ENCODE measurements at places on chromosomes 16 and 17.

DNA sequence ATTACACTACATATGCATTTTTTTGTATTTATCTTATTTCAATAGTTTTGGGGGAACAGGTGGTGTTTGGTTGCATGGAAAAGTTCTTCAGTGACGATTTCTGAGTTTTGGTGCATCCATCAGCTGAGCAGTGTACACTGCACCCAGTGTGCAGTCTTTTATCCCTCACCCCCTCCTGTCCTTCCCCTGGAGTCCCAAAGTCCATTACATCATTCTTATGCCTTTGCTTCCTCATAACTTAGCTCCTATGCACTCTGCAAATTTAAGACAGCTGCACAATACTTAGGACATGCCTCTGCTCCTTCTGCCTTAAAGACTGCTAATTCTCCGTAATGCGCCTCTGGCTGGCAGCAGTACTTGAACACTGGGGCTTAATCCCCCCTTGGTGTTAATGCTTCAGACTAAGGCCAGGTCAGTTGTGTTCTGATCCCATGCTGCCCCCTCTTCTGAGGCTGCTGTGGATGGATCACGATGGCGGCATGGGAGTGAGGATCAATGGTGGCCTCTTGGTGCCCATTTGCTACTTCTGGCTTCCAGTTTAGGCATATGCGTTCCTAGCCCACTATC, 146.2 kb downstream of the PARN start:
- DNase-seq, result no peak

GRCh38 chr17:14158707-14159106, 78.0 kb downstream of the CDRT15 start:
- no peak for DNase-seq

DNA sequence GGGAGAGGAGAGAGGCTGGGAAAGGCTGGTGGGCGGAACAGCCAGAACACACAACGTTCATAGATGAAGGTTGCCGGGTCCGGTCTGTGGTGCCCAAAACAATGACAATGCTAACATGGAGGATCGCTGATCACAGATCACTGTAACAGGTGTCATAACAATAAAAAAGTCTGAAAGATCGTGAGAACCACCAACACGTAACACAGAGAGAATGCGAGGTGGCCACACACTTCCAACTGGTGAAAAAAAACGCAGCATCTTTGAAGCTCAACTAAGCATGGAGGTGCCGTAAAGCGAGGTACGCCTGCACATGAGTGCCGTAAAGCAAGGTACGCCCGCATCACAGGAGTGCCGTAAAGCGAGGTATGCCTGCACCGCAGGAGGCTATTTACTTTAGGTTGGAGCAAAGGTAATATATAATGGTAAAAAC, 42.3 kb downstream of the ABR start:
- DNase-seq, result no peak

DNA sequence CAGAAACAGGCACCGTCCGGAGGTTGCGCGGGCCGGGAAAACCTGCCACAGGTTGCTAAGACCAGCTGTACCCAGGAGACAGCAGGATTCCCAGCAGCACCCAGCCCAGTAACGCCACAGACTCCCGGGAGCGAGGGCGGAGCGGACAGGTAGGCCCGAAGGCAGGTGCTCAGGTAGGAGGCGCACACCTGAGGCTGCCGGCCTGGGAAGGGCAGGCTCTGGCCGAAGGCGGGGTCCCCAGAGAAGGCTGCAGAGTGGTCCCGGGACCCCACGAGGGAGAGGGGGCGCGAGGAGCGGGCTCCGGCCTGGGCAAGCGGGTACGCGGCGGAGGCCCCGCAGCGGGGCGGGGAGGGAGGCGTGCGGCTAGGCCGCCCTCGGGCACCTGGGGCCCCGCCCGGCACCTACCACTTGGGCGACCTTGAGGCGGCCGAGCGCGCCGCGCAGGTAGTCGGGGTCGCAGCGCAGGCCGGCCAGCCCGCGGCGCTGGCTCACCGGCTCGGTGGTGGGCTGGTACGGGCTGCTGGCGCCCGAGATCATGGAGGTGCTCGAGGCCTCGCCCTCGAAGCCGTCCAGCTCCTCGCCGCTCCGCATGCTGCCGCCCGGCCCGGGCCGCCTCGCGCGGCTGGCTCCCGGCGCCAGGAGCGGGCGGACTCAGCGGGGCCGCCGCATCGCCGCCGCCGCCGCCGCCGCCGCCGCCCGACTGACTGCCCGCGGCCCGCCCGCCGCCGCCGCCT, 441 bp downstream of the CMTM4 start:
- no peak for DNase-seq

DNA sequence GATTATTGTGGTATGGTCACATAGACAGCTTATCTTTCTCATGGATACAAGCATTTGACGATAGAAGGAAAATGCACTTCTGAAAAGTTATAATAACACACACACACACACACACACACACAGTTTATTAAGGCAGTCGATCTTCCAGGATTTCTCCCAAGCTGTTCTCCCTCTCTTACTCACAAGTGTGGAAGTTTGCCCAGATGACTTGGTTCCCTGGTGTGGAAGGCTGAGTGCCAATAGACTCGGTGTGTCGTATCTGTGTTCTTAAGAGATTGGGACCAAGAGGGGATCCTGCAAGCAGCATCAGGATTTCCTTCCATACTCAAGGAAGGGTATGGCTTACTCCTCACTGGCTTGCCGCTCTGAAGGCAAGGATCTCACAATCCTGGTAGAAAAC, 279.6 kb downstream of the HS3ST3B1 start:
- no peak for DNase-seq

- peak; percentile 53 for DNase-seq
These were observed 39.8 kb downstream of the HSBP1 start for GRCh38 chr16:83847371-83848225.

DNA sequence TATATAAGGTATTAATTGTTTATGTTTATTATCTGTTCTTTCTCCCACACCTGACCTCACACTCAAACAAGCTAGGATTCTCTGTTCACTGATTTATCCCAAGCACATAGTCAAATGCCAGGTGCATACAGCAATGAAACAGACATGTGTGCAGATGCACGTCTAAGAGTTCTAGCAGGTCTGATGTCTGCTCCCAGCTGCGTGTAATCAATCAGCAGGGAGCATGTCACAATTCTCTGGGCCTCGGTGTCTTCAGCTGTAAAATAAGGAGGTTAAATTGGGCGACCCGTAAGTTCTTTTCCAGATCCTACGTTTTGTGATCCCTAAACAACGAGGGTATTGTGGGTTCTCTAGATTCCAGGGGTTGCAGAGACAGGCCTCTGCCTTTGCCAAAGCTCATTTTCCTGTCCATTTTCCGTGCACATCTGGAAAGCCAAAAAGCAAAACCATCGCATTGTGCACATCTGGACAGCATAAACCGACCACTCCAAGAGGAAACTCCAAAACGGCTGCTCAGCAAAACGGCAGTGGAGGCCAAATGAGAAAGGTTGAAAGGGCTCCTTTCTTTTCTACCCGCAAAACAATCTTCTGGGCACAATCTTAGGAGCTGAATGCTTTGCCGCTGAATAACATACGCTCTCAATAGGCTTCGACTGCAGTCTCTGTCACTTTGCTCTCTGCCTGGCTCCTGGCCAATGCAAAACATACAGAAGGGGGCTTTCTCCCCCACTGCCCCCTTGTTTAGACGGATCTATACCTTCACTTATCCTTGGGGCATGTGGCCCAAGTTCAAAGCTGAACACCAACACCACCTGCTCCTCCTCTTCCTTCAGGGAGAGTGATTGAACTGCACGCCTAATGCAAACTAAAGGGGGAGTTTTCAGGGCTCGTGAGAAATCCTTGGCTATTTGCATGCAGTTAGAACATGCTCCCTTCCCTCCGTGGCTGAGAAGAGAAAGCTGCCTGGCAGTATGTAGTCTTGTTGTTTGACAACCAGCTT, 426.3 kb downstream of the SLC39A11 start:
- peak; percentile 26 for DNase-seq

GRCh38 chr17:10062691-10063385, 135.6 kb downstream of the GAS7 start:
- no peak for DNase-seq

DNA sequence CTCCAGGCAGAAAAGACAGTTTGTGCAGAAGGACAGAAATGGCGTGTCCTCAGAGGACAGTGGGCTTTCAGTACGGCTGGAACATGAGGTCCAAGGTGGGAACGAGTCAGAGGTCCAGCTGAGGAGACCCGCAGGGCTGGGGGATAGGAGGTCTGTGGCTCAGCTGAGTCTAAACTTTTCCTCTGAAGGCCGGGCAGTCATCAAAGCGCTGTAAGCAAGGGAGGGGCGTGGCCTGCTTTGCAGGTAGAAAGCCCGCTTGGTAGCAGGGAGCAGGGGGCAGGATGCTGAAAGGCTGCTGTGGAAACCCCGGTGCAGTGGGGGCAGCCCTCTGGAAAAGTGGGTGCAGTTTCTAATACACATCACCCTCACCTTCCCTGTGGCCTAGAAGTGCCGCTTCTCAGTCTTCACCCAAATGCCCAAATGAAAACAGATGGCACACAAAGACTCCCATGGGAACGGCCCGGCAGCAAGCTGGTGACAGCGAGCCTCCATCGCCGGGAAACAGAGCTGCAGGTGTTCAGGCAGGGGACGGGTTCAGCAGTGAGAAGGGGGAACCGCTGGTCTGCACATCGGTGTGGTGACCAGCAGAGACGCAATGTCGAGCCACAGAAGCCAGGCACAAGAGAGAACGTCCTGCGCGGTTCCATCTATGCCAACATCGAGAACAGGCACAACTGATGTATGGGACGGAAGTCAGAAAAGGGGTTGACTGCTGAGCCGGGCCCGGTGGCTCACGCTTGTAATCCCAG, 12.2 kb upstream of the OSGIN1 start:
- no peak for DNase-seq

DNA sequence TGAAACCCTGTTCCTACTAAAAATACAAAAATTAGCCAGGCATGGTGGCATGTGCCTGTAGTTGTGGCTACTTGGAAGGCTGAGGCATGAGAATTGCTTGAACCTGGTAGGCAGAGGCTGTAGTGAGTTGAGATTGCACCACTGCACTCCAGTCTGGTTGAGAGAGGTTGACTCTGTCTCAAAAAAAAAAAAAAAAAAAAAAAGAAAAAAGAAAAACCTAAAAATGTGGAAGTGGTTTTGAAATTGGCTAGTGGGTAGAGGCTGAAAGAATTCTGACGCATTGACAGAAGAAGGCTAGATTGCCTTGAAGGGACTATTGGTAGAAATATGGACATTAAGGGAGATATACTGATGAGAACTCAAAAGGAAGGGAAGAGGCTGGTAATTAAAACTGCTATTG, 33.6 kb upstream of the CPPED1 start:
- no peak for DNase-seq

GRCh38 chr17:9202532-9202931, 181.2 kb downstream of the NTN1 start:
- DNase-seq, result no peak

- DNase-seq, result no peak
These were observed 14.8 kb upstream of the C17orf113 start for GRCh38 chr17:42065201-42065600.

DNA sequence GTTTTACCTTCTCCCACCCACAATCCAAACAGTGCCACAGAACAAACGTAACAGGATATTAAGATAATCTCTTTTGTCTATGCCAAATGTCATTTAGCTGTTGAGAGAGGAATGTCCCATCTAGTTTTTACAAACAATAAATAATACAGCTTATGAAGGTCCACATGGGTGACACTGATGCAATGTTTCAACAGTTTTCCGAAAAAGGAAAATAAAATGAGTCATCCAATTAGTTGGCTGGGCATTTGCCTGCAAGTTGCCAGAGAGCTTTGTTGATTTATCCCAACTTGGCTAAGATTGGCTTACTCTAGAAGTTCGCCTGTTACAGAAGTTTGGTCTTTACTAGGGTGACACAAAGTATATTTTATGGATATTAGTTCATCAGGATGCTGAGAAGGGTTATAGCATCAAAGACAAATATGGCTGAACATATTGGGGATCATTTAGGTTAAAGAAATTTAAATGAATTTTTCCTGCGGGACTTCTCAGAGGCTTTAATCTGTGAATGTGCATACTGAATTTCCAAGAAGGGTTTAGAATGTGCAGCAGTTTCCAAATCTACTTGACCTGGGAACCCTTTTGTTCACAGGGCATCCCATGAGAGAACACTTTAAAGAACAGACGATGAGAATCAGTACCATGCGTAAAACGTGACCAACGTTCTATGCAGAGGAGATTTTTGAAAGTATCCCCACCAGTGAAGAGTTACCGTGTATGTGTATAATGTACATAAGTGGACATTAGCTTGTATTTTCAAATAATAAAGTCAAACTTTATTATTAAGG, 73.1 kb downstream of the CDH13 start:
- peak; percentile 54 for DNase-seq

DNA sequence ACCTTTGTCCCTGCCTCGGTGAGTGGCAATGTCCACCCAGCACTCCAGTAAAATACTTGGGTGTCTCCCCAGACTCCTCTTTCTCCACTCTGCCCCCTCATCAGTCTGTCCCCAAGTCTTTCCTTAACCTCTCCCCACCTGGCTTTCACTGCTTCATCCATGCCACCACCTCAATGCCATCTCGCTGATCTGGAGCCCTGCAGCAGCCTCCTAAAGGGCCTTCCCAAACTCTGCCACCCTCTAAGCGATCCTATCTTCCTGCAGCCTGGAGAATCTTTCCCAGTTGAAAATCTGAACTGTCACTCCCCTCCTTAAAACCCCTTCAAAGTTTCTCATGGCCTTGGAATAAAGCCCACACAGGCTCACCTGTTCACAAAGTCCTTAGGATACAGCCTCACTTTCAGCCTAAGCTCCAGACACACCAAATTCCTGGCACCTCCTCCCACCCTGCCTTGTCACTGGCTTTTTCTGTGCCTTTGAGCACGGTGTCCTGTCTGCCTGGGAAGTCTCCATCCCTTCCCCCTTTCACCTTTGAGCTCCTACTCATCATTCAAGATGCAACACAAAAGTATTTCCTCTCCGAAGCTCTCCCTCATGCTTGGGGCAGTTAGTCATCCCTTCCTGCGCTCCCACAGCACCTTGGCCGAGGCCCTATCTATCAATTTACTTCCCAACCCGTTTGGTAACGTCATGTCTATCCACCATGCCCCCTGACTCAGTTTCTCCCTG, 2.8 kb downstream of the WNK4 start:
- no peak for DNase-seq

DNA sequence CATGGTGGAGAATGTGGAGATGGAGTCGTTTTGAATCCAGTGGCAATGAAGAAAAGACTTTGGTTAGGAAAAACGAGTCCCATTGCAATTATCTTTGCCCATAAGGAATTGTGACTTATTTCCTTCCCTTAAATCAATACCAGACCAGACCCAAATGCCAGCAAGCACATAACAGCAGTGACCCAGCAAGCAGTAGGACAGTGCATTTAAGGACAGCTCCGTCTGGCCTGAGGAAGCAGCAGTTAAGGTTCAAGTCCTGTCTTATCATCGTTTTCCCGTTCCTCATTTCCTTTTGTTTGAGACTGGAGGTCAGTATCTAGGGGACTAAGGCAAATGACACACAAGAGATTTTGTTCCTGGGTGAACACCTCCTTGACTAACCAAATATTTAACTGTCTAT, 74.6 kb upstream of the FAM20A start:
- DNase-seq, result no peak

GRCh38 chr17:79784353-79785016, 6.5 kb downstream of the CBX2 start:
- no peak for DNase-seq

- DNase-seq, result no peak
These were observed 21.0 kb downstream of the LGALS3BP start for GRCh38 chr17:78958641-78959127.

GRCh38 chr17:38797158-38797490, 2.2 kb downstream of the PIP4K2B start:
- no peak for DNase-seq
